Suppressor macrophage treated with lipopolysaccharide for 4 hours (primary cell): ENCODE measurements at places on chromosomes 1 and 21.
A peak's percentile ranks its signal among the peaks of the same experiment; 100 is the strongest.

DNA sequence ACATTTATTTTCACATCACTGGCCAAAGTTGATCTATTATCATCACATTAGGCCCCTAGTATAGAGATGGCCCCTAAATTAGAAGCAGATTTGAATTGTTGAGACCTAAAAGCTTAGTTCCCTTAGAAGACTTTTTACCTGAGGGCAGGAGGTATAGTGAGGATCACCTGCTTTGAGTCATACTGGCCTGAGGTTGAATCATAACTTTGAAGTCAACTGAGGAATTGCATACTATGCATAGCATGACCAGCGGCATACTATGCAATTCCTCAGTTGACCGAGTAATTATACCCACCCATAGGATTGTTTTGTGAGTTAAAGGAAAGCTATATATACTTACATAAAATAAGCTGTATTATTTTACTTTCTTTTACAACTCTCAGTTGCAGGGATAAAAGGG lies 50.3 kb upstream of the DPH5 start:
- no peak for DNase-seq

- DNase-seq, result no peak
Measured at GRCh38 chr1:224629965-224630364, 13.8 kb downstream of the CNIH3 start.

DNA sequence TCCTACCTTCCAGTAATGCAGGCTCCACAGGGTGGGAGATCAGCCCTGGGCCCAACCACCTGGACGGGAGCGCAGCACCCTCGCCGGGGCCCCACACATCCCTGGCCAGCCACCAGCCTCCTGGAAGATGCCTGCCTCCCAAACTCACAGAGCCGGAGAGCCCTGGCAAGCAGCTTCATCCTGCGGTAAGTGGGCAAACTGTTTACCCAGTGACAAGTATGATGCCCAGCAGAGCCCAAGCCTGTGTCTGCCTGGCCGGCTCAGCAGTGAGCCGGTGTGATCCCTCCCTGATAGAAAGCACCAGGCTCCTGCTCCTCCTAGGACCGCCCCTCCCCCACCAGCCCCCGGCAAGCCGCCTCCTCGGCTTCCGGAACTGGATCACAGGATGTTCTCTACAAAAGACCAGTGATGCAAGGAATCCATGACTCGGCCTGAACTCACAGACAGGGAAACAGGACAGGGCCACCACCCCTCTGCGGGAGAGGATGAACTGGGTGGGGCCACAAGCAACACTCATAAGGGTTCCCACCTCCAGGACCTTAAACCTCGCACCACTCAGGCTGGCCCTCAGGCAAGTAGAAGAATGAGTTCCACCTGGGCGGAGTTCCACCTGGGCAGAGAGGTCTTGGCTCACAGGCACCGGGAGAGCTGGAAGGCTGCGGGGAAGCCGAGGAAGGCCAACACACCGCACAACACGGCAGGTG lies 7.9 kb downstream of the ACOT7 start:
- peak; percentile 7 for DNase-seq

- DNase-seq, result no peak
Measured at GRCh38 chr1:209305221-209305954, 278.1 kb upstream of the CAMK1G start.

DNA sequence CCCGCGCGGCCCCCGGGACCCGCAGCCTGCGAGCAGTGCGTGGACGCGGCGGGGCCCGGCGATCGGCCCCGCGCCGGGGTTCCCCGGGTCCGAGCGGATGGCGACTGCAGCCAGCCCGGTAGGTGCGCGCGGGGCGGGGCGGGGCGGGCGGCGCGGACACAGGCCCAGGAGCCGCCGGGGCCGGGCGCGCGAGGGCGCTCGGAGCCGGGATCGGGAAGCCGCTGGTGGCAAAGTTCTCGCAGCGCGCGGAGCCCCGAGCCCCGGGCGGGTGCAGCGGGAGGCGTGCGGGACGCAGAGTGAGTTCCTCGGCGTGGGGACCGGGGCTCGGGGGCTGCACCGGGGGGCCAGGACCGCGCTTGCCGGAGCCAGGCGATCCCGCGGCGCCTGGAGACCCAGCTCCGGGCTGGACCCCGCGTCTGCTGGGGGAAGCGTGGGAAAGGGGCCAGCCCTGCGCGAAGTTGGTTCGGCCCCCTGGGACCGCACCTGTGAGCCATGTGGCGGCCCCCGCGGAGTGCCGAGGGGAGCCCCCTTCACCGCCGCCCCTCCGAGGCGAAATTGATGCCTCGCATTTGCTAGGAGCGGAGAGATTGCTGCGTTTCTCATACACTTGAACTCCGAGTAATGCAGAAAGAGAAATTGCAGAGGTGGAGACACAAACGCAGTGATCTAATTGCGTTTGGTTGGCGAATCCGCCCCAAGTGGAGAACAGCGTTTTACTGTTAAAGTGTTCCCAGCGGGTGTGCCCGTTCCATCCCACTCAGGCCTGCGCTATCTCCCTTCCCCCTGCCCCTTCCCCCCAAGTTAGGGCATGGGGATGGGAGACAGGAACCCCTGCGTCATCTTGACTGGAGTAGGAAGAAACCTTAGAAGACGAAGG lies 228.9 kb upstream of the TMEM51 start:
- DNase-seq, result peak; percentile 39

- DNase-seq, result no peak
Measured at GRCh38 chr1:26412180-26412840, 1.7 kb downstream of the LIN28A start.
